AML-193 (cell line): ENCODE measurements at places on chromosomes 4 and X.

DNA sequence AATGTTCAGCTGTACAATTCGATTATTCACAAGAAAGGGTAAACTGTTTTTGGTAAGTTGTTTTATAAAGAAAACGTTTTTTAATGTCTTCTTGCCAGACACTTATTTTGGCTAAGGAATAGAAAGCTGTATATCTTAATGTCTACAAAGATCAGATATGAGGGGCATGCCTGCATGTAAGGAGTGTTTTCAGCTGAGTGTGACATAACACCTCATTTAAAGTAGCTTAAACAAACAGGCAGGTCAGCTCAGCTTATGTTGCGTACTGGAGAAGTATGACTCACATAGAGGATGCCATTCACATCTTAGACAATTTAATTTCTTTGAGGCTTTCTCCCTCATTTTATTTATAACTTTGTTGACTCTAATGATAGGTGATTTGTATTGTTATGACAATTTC lies 30.4 kb downstream of the LAMTOR3 start:
- no peak for DNase-seq

DNA sequence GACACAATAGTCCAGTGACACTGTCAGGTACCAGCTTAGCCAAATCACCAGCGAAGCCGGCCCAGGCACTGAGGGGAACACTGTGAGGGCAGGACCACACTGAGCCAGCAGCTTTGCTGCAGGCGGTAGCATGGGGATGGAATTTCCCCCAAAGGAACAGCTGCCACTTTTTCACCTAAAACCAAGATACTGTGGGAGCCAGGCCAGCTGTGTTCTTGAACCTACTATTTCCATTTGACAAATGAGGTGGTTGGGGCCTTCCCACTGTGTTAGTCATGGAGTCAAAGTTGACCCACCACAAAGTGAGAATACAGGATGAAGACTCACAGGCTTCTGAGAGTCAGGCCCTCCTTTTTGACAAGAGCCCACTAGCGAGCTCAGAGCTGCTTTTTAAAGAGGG lies 70.7 kb upstream of the SH3RF1 start:
- no peak for DNase-seq

DNA sequence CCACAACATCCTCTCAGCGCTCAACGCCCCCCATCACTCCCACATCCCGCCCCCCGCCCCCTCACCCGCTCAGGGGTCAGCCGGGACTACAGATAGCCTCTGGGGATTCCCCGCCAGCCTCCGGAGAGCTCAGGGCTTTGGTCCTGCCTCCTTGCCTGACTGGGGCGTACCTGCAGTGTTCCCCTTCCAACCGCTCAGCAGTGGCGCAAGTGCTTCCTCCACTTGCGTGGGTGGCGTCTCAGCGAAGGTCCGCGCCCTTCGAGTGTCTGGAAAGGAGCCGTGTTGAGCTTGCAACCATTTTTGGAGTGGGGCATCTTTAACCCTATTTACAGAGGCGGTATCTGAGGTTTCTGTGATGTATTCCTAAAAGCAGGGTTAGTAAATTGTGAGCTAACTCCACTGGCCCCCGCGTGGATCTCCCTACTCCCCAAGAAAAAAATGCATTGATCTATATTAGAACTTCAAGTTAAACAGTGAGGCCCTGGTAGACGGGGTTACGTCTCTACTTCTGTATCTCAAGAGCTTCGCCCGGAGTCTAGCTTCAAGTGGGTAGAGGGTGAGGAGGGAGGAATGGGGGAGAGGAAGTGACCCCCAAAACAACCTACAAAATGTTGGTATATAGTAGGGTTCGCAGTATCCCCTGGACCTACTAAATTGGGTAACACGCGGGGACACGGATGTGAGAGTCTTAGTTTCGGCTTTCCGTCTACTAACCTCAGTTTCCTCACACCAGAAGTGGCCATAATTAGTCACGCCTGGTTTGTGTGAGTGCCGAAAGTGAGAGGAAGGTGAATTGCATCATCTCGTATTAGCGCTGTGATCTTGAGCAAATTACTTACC lies 16.1 kb downstream of the NKX3-2 start:
- DNase-seq: no peak

GRCh38 chr4:146338512-146338911 lies 124.2 kb downstream of the REELD1 start:
- DNase-seq: no peak

DNA sequence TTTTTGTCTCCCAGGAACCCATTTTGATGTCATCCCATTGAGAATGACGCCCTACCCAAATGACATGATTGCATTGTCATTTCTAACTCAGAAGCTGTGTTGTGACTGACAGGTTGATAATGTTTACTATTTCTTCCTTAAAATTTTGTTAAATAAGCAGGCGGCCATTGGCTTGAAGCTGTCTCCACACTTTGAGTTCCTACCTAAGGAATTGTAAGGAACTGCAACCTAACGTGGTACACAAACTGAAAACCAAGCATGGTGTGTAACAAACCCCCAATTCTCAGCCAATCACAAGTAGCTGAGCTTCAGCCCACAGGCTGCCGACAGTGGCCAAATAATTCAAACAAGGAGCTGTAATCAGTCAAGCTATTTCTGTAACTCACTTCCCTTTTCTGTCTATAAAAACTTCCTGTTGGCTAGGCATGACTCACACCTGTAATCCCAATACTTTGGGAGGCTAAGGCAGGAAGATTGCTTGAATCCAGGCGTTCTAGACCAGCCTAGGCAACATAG lies 2.9 kb upstream of the MND1 start:
- peak; percentile 60 for DNase-seq

DNA sequence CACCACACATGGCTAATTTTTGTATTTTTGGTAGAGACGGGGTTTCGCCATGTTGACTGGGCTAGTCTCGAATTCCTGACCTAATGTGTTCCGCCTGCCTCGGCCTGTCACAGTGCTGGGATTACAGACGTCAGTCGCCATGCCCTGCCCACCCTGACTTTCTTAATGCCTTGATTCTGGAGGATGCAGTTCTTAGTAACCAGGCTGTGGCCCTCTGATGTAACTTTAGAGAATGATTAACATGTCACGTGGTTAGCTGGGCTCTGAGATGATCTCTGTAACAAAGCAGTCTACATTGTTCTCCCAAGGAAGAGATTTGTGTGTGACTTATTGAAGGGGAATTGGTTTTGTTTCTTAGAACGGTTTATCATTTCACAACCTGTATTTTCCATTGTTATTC lies 30.6 kb downstream of the ANK2 start:
- no peak for DNase-seq

DNA sequence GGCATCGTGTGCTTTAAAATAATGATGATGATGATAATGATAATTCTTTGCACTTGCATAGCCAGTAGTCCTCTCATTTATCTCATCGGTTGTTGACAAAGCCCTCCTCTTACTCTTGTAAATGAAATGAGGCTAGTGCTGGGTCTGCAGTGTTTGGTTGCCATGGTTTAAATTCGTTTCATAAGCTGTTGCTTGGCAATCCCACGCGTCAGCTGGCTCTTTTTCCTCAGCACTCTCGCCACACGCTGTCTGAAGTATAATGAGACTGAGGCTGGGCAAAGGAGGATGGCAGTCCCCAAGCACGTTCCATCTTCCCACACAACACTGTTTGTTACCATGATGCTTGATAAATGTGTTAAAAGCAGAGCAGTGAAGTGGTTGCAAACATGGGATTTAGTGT lies 15.5 kb downstream of the PAGE4 start:
- DNase-seq: no peak

DNA sequence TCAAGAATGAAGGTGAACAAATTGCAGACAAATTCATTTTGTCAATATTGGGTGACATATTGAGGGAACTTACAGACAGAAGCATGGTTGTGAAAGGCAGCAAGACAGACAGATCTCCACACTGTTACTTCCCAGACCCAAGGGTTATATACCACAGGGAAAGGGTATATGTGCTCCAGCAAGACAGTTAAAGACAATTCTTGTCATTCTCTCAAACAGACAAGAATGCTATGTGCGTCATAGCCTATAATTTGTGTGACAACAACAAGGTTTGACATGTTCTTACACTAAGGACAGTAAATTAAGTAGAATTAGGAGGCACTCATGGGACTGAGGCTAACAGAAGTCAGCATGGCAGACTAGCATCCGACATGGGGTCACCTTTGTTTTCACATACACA lies 214.3 kb downstream of the INPP4B start:
- DNase-seq: no peak

GRCh38 chrX:14232688-14233087 lies 203.0 kb upstream of the GEMIN8 start:
- no peak for DNase-seq

GRCh38 chr4:165915215-165915614 lies 42.2 kb downstream of the TLL1 start:
- DNase-seq: no peak

GRCh38 chrX:1885116-1885515 lies 270.3 kb downstream of the ASMT start:
- DNase-seq: no peak

- peak; percentile 25 for DNase-seq
These were observed 31.1 kb downstream of the CCKAR start for GRCh38 chr4:26459054-26459755.

DNA sequence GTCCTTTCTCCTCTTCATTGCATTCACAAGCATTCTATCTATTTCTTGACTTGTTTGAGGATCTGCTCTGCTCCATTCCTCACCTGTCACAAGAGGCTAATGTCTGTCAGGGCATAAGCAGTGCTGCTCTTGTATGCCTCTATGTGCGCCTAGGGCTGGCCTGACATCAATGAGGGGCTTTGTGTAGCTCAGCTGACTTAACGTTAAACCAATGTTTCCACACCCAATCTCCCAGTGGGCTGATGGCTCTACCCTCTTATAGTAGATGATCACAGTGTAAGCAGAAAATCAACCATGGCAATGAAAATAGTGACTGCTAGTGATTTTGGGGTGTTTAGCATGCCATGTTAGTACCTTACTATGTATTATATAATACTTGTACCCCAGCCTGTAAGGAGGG lies 139.0 kb downstream of the UNC5C start:
- no peak for DNase-seq

GRCh38 chr4:118767109-118767508 lies 68.8 kb downstream of the SEC24D start:
- DNase-seq: no peak

GRCh38 chrX:129980001-129980401 lies 2.4 kb upstream of the BCORL1 start:
- DNase-seq: no peak

DNA sequence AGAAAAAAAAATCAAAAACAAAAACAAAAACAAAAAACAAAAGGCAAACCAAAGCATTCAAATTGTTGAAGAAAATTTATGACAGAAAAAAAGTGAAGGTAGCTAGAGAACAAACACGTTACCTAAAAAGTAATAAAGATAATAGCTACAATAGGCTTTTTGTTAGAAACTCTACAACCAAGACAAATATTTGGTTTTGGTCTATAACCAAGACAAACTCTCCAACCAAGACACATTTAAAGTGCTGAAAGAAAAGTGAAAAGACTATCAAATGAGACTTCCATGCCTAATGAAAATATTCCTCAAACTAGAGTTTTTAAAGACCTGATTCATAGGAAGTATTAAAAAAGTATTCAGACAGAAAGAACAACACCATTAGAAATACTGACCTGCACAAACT lies 391.9 kb upstream of the NDST4 start:
- no peak for DNase-seq

GRCh38 chr4:48766131-48766792 lies 13.8 kb downstream of the FRYL start:
- no peak for DNase-seq

- no peak for DNase-seq
These were observed 252.7 kb upstream of the KCNIP4 start for GRCh38 chr4:22201256-22201655.

GRCh38 chrX:14817571-14817970 lies 55.3 kb downstream of the FANCB start:
- no peak for DNase-seq

GRCh38 chr4:140645614-140646412 lies 77.1 kb upstream of the UCP1 start:
- DNase-seq: no peak

DNA sequence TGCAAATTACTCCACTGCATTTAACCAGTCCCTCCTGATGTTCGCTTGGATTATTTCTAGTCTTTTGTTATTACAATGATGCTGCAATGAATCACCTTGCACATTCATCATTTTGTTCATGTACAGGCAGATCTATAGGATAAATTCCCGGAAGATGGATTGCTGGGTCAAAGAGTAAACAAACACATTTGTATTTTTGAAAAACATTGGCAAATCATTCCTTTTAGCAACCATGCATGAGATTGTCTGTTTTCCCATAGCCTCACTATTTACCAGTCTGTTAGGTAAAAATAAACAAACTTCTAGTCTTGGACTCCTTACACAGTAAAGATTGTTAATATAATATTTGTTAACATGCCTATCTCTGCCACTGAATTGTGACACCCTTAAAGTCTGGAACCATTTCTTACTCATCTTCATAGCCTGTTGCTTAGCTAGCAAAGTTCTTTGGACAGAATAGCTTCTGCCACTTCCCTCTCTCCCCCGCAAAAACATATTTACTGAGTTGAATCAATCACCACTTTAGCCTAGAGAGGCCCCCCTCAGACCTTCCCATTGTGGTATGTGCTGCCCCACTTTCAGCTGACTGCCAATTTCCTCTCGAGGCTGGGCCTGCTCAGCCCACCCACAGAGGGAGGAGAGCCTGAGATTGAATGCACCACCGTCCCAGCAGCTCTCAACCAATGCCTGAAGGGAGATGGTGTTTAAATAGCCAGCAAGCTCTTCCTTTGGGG lies 108.4 kb upstream of the ATXN3L start:
- no peak for DNase-seq

GRCh38 chr4:99586322-99586721 lies 11.7 kb downstream of the MTTP start:
- DNase-seq: no peak

GRCh38 chr4:11011249-11011648 lies 326.7 kb upstream of the CLNK start:
- DNase-seq: no peak

GRCh38 chrX:11363069-11363594 lies 69.9 kb downstream of the AMELX start:
- DNase-seq: no peak

DNA sequence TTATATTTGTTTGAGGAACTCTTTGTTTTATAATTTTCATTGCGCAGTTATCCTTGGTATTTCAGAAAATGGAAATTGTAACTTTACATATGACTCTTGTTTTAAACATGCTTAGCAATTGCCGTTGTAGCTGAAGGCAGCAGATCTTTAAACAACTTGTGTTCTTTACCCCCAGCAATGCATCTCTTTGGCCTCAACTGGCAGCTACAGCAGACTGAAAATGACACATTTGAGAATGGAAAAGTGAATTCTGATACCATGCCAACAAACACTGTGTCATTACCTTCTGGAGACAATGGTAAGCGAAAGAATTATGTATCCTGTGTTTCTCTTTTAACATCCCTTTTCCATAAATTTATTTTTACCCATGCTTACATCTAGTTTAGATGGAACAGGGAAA lies 263.6 kb downstream of the DCTD start:
- no peak for DNase-seq

GRCh38 chr4:24103434-24104157 lies 213.7 kb upstream of the PPARGC1A start:
- DNase-seq: no peak

DNA sequence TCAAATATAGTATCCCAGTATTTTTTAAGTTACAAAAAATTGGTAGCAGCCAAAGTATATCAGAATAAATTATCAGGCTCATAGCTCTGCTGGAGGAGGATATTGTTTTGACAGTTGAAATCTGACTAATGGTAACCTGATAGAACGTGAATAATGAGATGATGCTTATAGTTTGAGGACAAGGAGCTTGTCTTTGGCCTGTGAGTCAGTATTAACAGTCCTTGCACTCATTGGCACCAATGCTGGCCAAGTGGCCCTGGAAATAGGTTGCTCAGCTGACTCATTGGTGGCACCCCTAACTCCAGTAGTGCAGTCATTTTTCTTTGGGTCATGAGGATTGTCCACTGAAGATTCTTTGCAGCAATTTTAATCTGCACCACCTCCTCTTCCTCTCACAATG lies 203.3 kb upstream of the JADE1 start:
- DNase-seq: no peak
